COLO829 (cell line): ENCODE measurements at places on chromosomes 7 and 10.

- DNase-seq = no peak
These were observed 56.7 kb downstream of the SNX10 start for GRCh38 chr7:26348234-26348851.

DNA sequence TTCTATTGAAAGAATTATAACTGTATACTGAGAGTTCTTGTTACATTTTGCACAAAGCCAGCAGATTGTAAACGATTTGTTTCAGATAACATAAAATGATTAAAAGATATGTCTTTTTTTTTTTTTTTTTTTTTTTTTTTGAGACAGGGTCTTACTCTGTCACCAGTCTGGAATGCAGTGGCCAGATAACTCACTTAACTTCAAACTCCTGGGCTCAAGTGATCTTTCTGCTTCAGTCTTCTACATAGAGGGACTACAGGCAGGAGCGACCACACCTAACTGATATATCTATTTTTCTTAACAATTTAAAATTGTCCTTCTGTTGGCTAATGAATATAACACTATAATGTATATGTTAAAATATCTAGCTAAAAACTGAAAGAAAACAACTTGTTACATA, 317.3 kb upstream of the CACNA2D1 start:
- DNase-seq = no peak

DNA sequence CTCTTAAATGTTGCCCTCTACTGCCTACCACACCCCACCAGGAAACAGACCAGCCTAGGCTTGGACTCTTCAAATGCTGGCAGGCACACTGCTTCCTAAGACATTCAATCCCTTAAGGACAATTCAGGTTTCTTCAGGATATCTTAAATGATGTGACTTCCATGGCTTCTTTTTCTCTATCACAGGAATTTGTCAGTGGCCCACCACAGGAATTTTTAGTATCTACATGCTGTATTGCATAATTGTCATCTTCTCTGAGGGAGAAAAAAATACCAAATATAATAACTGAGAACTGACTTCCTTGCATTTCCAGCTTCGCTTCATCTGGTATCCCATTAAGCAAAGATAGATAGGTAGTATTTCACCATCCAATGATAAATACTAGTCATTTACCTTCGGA, 129.3 kb downstream of the WNT2 start:
- no peak for DNase-seq

DNA sequence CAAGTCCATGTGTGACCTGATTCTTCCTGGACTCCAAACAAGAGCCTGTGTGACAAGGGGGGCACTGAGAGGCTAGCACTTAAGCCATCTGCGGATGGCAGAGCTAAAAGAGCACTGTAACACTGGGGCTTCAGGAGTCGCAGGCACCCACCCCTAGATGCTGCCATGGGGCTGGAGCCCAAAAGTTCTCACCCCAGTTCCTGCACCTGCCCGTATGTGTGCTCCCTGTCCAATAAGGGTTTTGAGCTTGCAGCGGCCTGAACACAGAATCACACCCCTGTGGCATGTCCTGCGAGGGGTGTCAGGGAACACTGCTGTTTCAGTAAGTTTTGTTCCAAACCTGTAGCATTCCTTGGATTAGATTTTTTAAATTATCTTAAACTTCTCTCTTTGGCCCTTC, 53.2 kb upstream of the GPR37 start:
- no peak for DNase-seq

GRCh38 chr10:46231087-46231486, 55.7 kb upstream of the ANTXRL start:
- no peak for DNase-seq

DNA sequence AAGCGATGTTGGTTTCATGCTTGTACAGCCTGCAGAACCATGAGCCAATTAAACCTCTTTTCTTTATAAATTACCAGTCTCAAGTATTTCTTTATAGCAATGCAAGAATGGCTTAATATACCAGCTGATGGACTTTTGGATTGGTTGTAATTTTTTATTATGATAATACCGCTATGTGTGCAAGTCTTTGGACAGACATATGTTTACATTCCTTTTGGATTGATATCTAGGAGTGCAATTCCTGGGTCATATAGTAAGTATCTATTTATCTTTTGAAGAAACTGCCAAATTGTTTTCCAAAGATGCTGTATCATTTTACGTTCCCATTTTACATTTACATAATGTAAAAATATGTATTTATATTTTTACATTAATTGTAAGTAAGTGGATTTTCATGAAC, 81.2 kb upstream of the PIP4K2A start:
- no peak for DNase-seq

DNA sequence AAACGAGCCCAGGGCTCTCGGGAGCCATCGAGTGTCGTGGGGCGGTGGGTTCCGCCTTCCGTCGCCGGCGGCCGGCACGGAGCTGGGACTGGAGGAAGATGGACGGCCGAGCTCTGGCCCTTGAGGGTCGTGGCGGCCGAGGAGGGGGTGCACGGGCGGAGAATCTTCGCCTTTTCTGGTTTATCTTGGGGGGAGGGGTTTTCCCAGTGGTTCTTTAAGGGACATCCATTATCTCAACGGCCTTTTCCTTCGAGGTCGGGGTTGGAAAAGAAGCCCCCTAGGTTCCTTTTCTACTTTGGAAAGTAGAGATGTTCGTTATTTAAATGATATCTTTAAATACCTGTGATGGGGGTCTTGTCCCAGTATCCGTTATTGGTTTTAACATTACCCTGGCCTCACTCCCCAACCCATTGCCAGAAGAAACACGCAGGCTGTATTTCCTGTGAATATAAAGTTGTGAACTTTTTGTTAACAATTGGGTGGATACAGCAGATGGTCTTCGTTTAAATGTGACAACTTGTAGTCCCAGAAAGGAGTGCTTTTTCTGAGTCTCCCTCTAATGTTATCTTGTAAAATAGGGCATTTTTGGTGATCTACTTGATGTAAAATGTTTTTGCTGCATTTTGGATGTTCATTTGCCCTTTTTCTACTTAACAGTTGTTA, 765 bp downstream of the CCAR1 start:
- peak; percentile 6 for DNase-seq

GRCh38 chr10:82089327-82089726, 214.3 kb downstream of the NRG3 start:
- peak; percentile 4 for DNase-seq

DNA sequence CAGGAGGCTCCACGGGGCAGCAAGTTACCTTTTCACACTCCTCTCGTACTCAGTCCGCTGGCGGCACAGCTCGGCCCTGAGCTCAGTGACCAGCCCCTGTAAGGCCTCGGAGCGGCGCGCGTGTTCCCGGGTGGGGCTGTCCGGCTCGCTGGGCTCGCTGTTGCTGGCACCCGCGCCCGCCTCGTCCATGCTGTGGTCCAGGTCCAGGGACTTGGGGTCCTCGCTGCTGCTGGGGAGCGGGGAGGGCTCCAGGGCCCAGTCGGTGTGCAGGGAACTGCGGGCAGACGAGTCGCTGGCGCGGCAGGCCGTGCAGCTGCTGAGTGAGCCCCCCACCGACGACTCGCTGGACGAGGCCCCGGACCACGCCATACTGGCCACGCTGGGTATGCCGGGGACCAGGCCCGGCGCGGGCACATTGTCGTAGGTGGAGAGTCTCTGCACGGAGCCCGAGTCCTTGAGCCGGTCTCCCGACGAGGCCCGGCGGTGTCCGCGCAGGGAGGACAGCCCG, 143.8 kb downstream of the MAPK8 start:
- no peak for DNase-seq

DNA sequence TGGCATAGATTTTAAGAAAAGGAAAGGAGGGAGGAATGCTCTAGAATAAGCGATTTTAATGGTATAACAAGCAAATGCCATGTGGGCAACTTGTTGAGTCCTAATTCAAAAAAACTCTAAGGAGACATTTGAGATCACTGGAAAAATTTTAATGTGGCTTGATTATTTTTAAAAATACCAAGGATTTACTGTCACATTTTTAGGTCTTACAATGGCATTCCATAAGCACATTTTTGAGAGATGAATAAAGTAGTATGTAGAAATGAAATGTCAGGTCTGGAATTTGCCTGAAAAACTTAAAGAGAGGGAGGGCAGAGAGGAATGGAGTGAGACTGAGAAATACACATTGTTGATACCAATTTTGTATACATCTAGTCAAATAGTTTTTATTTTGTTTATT, 20.3 kb downstream of the NCAPG2 start:
- no peak for DNase-seq

GRCh38 chr10:118256825-118257570, 85.1 kb downstream of the FAM204A start:
- DNase-seq = no peak

DNA sequence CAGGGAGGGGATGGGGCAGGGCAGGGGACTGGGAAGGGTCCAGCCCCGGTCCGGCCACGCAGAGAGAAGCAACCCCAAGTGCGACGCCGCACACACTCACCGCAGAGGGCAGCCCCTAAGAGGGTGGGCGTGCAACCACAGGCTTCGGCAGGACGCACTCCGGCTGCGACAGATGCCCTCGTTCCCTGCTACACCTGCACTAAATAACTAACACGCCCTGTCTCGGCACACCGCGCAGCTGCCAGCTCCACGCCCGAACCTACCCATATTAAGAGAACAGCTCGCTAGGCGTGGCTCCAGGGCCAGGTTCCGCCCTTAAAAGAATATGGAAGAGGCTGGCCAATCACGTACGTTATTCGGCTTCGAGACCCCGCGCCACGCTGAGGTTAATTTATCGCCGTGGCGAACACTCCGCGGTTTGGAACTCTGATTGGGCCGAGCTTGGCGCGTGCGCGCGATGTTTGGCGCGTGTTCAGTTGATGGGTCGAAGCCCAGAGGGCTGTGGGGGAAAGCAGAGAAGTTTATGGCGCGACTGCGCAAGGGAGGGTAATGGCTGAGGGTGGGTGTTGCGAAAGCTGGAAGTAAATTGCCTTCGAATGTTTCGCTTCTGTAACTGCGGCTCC, 91.1 kb downstream of the OR13A1 start:
- DNase-seq = no peak

DNA sequence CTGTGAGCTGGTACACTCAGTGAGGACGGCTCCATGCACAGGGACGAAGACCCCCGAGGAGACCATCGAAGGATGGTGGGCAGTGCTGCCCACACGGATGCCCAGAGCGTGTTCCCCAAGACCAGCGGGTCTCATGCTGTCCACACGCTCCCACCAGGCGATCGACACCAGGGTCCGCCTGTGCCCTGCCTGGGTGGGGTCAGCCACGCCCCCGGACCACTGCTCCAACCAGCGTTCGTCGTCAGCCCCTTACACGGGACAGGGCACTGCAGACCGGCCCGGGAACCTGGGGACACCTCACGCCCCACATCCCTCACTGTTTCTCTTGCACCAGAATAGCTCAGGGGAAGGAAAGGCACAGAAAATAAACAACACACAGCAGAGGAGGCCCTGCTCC, 223.5 kb downstream of the DNAJB6 start:
- DNase-seq = no peak

DNA sequence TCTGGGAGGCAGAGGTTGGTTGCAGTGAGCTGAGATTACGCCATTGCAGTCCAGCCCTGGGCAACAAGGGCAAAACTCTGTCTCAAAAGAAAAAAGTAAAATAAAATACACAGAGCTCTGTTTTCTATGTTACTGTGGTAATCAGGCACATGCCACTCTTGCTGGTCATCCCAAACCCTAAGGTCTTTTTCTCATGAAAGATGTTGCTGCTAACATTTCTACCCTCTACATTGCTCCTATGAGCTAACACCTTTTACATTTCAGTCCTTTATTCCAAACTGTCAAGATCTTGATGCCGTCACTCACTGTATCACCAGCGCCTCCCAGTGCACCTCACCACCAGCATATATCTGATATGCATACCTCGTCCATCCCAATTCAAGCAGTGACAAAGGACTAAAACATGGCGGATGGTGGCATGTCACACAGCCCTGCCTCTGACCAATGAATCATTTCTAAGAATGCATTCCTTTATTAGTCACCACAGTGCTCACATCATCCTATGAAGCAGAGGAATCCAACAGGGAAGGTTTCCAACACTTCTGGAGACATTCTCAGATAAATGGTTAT, 4.3 kb downstream of the DAGLB start:
- peak; percentile 53 for DNase-seq

DNA sequence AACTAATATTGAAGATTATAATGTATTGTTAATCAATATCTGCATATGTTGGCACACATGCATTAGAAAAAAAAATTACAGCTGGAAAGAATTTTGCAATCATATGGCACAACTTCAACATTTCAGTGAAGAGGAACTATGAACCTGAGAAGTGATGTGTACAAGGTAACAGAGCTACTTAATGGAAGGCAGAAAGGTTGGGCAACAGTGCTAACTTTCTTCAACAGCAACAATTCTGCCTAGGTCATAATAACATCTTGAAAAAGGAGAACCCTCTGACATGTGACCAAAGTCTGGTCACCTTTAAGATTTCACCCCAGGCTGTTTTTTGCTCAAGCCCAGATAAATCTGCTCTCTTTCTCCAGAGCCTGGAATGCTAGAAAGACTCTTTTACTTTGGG, 47.9 kb upstream of the SKAP2 start:
- no peak for DNase-seq

DNA sequence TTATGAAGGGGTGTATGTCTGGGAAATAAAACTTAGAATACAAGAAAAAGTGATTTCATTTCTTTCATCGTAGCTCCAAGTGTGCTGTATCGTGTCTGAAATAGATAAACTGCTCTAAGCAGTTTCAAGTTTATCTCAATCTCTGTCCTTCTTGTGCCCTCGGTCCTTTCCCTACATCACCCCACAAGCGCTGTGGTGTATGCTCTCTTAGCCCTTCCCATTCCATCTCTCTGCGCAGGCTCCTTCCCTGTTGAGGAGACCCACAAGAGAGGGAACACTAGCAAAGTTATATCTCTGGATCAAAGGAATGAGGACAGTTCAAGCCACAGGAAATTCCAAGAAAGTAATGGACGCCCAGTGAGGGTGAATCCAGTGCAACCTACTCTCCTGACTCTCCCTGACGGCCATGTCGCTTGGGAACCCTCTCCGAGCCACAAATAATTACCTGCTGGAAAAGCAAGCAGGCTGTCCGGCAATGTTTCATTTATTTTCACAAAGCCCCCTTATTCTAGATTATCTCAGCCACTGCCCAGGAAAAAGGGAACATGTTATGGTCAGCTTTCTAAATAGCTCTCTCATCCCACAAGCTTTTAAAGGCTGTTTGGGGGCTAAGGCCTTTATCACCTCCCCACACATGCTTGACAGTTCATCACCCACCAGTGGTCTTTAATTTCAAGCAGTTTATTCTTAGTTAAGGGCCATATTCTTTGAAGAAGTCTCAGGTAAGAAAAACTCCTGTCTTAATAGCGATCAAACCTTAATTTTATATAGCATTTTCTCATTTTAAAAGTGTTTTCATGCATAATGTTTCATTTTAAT, 34.8 kb downstream of the LRRC4 start:
- no peak for DNase-seq

DNA sequence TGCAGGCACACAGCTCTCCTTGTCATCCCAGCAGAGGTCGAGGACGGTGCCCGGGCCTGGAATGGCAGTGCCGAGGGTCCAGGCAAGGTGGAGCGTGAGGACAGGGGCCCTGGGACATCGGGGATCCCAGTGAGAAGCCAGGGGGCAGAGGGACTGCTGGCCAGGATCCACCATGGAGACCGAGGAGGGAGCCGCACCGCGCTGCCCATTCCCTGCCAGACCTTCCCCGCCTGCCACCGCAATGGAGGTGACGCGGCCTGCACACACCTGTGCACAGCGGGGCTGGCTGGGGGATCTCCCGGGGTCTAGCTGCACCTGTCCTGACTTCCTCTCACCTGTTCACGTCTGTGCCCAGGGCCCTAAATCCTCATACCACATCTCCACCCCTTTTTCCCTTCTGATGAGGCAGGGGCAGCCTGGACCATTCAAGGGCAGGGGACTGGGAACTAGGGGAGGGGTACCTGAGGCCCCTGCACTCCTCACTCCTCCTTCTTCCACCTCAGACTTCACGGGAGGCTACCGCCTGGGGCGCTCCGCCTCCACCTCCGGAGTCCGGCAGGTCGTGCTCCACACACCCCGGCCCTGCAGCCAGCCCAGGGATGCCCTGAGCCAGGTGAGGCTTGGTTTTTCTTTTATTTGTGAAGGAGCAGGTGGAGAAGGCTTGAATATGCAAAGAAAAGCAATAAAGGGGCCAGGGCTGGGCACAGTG, 6.9 kb downstream of the NYAP1 start:
- no peak for DNase-seq
